ENCODE measurements at places on chromosomes 7 and 10.

DNA sequence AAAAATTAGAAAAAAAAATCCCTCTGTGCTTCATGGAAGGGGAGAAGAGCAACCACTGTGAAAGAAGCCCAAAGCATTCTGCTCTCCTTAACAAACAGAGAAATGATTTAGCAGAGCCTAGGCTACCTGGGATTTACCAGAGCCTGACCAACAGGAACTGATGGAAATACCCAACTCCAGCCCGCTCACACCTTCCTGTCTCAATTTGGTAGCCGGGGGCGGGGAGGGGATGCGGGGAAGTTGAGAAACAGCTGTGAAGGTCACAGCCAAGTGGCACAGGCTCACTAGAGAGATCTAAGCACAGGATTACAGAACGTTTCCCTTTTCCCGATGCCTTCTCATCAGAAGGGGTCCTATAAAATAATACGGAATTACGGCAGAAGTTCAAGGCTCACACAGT, 17.6 kb downstream of the RSU1 start:
- DNase-seq = no peak

GRCh38 chr7:146115851-146116520, 615 bp upstream of the CNTNAP2 start:
- DNase-seq = no peak

DNA sequence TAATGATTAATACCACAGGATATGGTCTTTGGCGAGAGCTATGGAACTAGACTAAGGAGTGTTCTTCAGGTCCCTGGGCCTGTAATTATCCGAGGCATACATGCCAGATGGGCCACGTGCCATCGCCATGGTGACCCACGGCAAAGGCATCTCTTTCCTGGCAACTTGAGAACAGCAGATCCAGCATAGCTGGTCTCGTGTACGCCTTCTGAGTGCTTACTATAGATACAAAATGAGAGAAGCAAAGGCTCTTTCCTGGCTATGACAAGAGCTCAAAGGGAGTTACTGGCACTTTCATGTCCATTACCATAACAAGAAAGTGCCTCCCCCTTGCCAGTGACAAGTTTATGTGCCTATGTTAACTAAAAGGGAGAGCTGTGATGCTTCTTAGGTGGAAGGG, 26.0 kb upstream of the GLI3 start:
- DNase-seq = no peak

DNA sequence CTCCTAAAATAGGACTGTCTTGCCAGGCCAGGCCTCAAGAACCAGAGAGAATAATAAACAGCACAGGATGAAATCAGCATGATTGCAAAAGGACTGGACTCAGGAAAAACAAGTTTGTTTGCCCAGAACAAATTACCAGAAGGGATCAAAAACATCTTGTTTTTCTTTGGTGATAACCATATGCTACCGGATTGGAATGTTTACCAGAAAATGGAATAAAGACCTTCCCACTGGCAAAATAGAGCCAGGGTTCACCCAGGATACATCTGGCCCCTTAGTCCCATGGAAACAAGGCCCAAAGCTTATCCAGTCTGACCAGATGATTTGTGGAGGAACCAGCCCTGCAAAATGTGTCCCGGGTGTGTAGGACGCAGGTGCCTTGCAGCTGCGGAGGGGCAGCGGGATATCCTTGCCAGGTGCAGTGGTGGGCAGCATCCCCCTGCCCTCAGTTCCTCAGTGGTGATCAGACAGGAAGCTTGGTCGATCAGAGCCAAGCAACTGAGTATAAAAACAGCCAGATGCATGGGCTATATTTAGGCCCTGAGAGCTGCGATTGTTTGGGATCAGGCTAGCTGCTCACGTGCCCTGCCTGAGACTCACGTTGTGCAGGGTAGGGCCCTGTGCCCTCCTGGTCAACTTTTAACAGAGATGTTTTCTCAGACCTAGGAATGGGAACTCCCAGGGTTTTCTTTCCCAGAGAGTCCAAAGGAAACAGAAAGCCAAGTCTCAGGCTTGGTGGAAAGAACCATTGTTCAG, 4.6 kb upstream of the ZNF22 start:
- no peak for DNase-seq

DNA sequence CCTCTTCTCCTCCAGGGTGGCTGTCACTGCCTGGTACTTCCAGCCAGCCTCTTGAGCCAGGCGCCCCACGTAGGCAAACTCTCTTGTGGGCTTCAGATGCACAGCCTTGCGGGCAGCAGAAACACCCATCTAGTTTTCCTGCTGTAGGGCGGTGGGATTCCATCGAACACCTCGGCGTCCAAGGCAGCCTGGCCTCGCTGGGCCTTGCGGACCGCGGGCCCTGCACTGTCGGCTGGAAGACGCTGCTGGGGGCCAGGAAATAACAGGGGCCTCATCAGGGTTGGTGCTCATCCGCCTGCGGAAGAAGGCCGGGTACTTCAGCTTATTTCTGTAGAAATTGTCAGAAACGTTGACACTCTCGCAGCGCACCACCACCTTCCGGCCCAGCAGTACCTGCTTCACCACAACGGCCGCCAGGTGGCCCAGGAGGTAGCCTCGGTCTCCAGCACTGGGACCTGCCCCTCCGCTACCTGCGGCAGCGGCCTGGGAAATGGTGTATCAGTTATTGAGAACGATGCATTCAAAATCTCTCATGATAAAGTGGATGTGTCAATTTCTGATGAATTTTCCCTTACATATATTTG, 61.1 kb downstream of the WDFY4 start:
- DNase-seq = no peak

- no peak for DNase-seq
Measured at GRCh38 chr10:99761365-99761764, 21.1 kb upstream of the ABCC2 start.

GRCh38 chr10:96380821-96381220, 22.0 kb upstream of the OPALIN start:
- no peak for DNase-seq

DNA sequence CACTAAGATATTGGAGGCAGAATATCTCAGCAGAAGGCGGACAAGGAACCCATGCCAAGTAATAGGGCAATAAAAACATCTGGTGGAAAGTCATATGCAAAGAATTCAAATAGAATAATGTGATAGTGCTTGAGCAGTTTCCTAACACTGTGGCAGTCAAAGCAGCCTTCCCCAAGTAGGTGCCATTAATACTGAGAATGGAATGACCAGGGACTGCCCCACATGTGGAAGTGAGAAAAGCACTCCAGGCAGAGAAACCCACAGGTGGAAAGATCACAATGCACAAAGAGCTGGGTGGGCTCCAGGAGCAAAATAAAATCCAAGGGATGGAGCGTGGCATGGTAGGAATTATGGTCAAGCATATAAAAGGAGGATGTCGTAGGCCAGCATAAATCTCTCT, 64.4 kb upstream of the NME8 start:
- DNase-seq = no peak

- DNase-seq = no peak
Measured at GRCh38 chr10:103804871-103805270, 50.5 kb downstream of the SH3PXD2A start.

GRCh38 chr10:98790817-98791216, 344.1 kb upstream of the HPS1 start:
- DNase-seq = no peak

DNA sequence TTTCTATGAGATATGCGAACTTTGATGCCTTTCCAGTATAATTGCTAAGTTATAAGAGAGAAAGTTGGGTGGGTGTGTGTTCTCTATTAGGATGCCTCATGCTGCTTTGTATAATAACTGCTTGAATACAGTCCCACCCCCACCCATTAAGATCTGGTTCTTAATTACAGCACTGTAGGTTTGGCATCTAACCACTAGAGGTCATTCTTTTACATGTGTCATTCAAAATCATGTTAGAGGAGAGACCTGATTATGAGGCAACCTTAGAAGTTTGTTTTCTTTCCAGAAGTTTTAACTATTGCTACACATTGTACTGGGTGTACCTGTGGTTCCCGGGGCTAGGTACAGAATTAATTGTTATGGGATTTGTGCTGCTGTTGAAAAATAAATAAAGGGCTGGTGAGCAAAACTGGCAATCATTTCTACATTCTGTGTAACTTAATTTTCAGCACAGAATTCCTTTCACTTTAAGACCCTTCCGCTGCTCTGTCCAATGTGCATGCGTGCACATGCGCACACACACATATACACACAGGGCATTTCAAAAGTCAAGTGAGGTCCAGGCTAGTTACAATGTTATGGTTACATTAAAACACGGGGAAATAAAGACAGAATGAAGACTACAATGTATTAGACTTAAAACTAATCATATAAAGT, 1156.3 kb downstream of the SORCS3 start:
- no peak for DNase-seq

DNA sequence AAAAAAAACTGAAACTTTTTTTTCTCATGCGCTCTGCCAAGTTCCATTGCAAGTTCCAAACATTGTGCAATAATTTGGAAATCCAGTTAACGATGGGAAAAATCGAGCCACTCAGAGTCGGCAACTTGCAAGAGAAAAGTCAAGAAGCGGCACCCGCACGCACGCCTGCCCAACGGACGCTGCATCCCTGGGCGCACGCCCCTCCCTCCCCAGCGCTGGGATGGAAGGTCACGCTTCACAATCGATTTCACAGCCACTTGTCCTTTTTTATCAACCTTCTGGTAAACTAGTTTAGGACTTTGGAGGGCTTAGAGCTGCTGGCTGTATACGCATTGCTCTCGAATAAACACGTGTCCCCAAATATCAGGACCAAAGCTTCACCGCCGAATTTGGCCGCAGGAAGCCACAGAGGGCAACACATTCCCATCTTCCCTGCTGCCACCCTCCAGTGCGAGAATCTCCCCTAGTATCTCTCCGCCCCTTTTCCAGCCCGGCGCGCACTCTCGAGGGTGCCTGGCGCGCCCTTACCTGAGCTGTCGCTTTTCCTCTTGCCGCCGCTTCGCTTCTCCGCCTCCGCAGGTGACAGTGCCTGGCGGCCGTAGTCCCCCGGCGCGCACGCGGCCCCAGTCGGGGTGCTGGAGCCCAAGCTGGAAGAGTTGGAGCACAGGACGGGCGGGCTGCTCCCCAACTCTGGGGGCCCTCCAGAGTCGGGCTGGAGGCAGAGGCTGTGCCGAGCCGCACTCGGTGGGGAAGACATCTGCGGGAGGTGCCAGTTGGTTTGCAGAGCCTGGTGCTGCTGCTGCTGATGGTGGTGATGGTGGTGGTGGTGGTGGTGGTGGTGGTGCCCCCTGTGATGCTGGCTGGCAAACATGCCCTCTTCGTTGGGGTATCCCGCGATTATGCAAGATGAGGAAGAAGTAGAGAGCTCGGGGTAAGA, 857 bp downstream of the MEOX2 start:
- no peak for DNase-seq

DNA sequence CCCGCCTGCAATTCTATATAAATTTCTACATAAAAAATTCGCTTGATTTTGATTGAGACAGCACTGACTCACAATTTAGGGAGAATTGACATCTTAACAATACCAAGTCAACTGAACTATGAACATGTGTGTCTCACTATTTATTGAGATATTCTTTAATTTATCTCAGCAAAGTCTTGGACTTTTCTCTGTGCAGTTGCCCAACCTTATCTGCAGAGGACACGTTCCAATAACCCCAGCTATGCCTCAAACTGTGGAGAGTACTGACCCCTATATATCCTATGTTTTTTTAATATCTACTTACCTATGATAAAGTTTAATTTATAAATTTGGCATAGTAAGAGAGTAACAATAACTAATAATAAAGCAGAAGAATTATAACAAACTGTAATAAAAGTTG, 69.4 kb upstream of the PIP4K2A start:
- DNase-seq = no peak

DNA sequence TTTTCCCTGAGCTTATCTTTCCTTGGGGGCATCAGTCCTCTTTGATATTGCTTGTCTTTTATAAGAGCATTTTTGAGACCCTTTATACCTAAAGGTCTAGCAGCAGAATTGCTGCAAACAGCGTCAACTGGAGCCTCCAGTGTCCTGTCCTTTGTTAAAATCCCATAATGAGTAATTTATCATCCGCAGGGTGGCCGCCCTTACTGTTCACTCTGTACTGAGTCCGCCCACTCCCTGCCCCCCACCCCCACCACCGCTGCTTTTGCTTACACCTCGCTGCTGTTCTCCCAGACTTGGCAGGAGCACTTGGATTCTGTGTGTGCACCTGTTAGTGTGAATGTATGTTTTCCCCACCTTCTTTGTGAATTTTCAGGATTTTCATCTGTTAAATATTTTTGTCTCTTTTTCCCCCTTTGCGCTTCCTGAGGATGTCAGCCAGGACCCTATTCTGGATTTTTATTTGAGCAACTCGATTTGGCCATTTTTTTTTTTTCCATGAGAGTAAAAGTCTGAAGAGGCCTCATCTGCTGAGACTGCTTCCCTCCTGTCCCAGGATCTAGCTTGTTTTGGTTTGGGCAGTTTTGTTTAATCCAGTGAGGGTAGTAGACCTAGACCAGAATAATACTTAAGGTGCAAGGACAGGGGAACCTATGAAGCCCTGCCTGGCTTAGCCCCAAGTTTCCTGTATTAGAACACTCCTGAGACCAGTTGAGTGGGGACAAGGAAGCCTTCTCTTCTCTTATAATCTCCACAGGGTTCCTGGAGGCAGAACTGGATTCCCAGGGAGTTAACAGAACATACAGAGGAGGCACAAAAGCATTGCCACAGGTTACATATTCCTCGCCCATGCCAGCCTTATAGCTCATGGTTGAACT, 8.2 kb downstream of the AGFG2 start:
- DNase-seq = no peak

GRCh38 chr7:77813180-77813579, 14.6 kb downstream of the PHTF2 start:
- DNase-seq = no peak

- no peak for DNase-seq
Measured at GRCh38 chr7:30448461-30449189, 30.0 kb downstream of the NOD1 start.

- no peak for DNase-seq
Measured at GRCh38 chr10:44984671-44985101, 6.1 kb upstream of the DEPP1 start.

DNA sequence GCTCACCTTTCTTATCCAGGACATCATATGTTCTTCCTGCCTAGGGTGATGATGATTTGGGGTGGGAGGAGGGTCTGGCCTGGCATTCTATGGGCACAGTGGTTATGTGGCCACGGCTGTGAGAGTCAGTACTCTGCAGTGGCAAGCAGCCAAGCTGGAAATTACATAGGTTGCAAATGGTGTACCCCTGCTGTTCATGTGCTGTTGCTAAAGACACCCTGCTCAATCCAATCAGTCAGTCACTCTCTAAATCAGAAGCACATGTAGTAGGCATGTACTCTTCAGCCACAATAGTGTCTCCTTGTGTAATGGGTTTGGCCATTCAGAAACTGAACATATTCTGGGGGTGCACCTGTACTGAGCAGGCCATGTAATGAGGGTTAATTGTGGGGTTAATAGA, 449.1 kb upstream of the ANKRD30A start:
- DNase-seq = no peak
